Ureter (tissue), 1 donor: ENCODE measurements at places on chromosomes 16 and 17. TPM values are rescaled to one million over a fixed set of nuclear protein-coding genes. Genes with fewer than 3 reads are reported as not detected.

- no peak for DNase-seq
These were observed 126.4 kb downstream of the C16orf78 start for GRCh38 chr16:49499869-49500610.

DNA sequence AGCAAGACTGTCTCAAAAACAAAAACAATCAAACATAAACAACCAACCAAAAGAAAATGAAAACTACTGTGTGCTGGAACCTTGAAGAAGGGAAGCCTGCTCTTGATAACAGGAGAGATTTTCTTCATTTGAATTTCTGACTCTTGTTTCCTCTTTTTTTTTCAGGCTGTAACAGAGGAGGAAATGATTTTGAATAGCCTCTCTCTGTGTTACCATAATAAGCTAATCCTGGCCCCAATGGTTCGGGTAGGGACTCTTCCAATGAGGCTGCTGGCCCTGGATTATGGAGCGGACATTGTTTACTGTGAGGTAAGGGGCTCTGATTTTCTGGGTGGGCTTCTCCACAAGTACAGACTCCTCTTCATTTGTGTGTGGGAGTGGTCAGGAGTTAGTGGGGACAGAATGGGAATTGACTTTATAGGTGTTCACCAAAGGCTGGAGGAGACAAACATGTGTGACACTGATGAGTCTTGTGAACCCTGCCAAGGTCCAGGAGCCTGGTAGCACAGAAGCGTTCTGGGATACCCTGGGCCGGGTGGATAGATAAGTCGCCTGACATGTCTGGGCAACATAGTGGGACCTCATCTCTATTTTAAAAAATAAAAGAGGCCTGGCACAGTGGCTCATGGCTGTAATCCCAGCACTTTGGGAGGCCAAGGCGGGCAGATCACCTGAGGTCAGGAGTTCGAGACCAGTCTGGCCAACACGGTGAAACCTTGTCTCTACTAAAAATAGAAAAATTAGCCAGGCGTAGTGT is 14.9 kb downstream of the DUS2 start:
- no peak for DNase-seq

DNA sequence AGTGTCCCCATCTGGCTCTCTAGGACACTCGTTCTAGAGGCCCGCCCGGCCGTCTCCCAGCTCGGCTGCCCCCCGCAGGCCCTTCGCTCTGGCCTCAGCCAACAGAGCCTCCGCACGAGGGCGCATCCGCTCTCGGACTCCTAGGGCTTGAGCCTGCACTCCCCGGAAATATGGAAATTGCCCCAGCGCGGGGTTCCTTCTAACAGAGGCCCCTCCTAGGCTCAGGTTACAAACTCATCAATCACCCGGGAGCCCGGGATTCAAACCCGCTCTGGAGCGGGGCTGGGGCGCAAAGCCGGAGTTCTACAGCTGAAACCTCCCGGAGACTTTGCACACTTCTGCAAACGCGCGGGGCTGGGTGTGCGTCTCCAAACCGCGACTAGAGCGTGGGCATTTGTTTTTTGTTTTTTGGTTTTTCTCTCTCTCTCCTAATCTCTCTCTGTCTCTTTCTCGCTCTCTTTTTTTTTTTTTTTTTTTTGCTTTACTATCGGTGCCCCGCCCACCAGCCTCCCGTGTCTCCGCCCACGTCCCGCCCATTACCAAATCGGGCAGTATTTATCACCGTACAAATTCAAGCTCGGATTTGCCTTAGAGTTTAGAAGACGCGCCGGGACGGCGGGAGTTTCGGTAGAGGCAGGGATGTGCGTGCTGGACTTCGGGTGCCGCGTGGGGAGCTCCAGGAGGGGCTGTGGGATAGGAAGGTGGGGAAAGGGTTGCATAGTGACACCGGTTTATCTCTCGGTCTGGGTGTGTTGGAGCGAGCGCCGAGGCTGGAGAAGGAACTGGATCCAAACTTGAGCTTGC is 2.4 kb upstream of the FOXL1 start:
- DNase-seq: peak; percentile 89

GRCh38 chr16:87740909-87741424 is 24.8 kb downstream of the KLHDC4 start:
- DNase-seq: no peak

DNA sequence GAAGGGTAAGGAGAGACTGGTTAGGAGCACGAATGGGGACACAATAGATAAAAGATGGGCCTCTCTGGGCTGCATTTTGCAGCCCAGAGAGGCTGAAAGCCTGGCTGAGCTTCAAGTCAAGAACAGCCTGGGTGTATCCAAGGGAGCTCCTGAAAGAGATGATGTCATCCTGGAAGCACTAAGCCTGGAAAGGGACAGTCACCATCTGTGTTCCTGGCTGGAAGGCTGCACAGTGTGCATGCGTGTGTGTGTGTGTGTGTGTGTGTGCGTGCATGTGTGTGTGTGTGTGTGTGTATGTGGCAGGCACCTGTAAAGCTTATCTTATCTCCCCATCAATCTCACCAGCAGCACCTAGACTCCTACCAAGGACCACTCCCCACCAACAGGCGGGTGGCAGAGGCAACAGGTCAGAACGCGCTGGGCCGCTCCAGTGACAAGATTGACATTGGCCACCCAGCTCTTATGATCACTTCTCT is 44.1 kb downstream of the COG7 start:
- DNase-seq: peak; percentile 53

DNA sequence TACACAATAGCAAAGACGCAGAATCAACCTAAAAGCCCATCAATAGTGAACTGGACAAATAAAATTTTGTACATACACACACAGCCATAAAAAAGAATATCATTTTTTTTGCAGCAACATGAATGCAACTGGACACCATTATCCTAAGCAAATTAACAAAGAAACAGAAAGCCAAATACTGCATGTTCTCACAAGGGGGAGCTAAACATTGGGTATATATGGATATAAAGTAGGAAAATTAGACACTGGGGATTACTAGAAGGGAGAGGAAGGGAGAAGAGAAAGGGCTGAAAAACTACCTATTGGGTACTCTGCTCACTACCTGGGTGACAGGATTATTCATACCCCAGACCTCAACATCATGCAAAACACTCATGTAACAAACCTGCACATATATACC is 28.2 kb downstream of the ADAMTS18 start:
- DNase-seq: no peak

DNA sequence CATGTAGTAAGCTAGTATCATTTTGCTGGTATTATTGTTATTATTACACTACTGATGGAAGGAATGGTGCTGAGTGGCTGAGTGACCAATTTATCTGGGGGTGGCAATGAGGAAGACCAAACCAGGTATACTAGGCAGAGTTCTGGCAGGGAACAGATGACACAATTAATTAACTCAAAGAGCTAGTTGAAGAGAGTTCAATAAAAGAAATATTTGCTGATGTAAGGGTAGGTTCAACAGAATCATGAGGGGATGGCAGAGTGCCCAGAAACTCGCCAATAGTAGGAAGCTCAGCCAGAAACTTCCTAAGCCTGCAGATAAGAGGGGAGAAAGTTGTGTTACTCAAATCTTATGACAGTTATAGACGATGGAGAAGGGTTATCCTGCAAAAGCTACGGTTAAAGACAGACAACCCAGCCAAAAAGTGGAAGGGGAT is 352.5 kb downstream of the KCNJ2 start:
- DNase-seq: no peak

GRCh38 chr17:57979076-57979475 is 9.0 kb downstream of the VEZF1 start:
- no peak for DNase-seq

GRCh38 chr17:66725956-66726355 is 109.0 kb upstream of the CACNG5 start:
- DNase-seq: no peak

GRCh38 chr16:70695331-70696070 is 9.6 kb upstream of the MTSS2 start:
- no peak for DNase-seq

DNA sequence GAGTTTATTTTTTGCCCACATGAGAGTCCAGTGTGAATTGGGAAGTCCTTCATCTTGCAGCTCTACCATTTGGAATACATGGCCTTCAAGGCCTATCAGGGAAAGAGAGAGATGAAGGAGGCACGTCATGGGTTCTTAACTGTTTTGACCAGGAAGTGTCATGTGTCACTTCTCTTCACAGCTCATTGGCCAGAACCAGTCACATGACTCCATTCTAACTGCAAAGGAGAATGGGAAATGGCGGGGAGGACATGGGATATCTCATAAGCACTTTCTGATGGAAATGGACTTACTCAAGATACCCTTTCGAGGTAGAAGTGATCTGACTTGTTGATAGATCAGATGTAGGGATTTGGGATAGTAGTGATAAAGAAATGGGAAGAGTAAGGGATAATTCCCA is 57.9 kb upstream of the CES5A start:
- DNase-seq: no peak

DNA sequence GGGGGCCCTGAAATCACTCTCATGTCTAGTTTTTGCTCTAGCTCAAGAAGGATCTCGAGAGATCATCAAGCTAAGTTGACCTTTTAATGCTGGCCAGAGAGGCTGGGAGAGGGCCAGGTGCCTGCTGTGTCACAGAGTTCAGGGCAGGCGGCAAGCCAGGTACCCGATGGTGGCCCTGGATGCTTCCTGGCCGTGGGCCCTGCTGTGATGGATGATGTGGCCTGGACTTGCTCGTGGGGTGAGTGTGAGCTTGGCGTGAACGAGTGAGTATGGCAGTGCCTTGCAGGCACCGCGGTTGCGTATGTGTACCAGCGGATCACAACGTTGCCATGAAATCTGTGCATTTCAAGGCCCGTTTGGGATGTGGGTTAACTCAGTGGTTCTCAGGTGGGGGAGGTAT is 7.4 kb downstream of the IRF8 start:
- DNase-seq: no peak

DNA sequence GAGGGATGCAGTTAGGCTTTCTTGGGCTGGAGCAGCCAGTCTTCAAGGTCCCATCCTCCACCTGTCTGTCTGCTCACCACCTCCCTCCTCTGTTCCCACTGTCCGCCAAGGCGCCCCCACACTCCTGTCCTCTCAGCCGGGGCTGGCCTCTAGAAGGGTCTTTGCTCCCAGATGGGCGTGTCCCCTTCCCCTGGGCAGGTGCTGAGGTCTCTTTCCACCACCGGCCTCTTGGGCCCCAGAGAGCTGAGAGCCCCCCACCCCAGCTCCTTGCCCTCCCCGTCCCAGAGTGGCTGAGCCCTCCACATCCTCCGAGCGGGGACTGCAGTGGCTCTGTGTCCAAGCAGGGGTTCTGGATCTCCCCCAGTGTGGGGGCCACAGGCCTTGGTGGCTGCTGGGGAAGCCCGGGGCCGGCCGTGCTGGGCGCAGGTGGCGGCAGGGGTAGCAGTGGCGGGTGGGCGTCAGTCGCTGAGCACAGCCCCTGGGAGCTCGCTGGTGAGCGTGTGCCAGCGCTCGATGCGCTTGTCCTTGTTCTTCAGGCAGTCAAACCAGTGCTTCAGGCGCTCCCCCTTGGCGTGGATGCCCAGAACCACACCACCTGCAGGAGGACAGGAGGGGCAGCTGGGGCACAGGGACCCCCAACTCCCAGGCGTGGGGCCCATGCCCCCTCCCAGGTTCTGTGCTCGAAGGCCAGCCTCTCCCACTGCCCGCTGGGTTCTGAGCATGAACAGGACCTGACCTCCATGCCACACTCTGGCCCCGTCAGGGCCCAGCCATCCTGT is 9.8 kb downstream of the SCGB1C2 start:
- DNase-seq: peak; percentile 39

DNA sequence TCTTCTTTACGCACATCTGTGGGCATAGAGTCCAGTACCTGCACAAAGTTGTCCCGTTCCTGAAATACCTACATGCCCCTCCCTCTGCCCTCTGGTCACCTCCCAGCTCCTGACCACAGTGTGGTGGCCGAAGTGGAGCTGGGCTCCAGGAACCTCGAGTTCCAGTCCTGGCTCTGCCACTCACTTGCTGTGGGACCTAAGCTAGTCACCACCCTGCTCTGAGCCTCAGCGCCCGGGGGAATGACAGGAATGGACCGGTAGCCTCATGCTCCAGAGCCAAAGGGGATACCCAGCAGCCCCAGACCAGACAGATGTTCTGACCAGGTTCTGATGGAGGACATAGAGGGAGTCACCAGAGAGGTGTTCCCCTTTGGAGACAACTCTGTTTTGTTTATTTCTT is 26.7 kb upstream of the ITGA3 start:
- DNase-seq: no peak

GRCh38 chr17:82613283-82614094 is 34.8 kb downstream of the WDR45B start:
- DNase-seq: no peak

DNA sequence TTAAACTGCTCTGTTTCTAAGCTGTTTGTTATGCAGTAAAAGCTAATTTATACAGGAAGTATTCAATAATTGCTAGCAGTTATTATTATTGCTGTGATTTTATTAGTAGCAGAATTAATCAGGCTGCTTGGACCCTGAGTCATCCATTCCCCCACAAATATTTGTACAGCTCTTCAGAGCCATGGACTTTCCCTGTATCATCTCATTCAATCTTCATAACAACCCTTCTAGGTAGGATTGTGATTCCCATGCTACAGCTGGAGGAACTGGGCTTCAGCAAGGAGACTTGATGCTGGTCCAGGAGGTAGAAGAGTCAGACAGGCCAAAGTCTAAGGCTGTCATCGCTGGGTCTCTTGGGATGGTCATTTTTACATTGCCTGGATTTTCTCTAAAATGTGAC is 208.3 kb downstream of the C16orf95 start:
- DNase-seq: no peak

DNA sequence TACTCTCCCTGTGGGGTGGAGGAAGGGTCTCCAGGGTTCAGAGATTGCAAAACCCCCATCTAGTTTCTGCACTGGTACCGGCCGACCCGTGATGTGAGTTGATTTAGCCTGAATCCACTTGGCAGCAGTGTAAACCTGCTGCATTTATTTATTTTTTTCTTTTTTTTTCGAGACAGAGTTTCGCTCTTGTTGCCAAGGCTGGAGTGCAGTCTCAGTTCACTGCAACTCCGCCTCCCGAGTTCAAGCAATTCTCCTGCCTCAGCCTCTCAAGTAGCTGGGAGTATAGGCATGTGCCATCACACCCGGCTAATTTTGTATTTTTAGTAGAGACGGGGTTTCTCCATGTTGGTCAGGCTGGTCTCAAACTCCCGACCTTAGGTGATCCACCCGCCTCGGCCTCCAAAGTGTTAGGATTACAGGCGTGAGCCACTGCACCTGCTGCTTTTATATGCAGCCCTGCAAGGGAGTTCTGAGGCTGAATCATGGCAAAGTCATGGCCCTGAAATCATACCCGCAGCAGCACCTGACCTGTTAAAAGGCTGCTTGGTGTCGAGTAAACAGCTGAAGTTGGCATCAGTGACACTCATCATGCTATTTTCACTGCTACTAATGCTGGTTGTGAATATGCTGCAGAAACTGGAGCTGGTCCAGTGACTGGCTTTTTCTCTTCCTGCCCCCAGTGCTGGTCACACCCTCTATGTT is 21.4 kb downstream of the DEXI start:
- no peak for DNase-seq

- DNase-seq: no peak
These were observed 84.3 kb upstream of the CREBBP start for GRCh38 chr16:3964686-3965290.

CRHR1 gene
- total RNA-seq: not detected

SLC16A11 gene
- 2.8 TPM for total RNA-seq

NLE1 gene
- total RNA-seq: 20.0 TPM

ACAP1 gene
- total RNA-seq: 12.7 TPM

PIP4K2B gene
- 44.7 TPM for total RNA-seq

SNN gene
- total RNA-seq: 23.6 TPM

NHLRC4 gene
- 0.36 TPM for total RNA-seq

IKZF3 gene
- total RNA-seq: 24.3 TPM

C16orf46 gene
- total RNA-seq: not detected

AATK gene
- 3.4 TPM for total RNA-seq
